Activated T-helper 17 cell treated with anti-CD3 and anti-CD28 coated beads, Interleukin-2, amount 50 U/mL, for 72 hours (primary cell): ENCODE measurements at places on chromosomes 7 and 10.

- no peak for ATAC-seq
Measured at GRCh38 chr7:128323040-128323439, 20.7 kb downstream of the RBM28 start.

- ATAC-seq: no peak
Measured at GRCh38 chr7:2198760-2199159, 34.0 kb downstream of the MAD1L1 start.

DNA sequence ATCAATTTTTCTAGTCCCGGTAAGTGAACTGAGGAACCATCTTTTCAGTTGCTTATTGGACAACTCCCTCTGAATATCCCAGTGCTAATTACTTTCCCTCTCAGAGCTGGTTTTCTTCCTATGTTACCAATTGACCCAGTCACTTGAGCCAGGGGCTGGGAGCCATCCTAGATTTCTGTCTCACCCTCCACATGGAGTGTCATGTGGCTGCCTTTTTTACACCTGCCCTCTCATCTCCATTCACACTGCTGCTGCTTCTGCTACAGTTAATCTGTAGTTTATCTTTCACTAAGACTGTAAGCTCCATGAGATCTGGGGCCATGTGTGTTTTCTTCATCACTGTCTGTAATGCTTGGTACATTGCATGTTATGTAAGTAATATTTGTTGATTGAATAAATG is 35.8 kb downstream of the VCL start:
- ATAC-seq: no peak

DNA sequence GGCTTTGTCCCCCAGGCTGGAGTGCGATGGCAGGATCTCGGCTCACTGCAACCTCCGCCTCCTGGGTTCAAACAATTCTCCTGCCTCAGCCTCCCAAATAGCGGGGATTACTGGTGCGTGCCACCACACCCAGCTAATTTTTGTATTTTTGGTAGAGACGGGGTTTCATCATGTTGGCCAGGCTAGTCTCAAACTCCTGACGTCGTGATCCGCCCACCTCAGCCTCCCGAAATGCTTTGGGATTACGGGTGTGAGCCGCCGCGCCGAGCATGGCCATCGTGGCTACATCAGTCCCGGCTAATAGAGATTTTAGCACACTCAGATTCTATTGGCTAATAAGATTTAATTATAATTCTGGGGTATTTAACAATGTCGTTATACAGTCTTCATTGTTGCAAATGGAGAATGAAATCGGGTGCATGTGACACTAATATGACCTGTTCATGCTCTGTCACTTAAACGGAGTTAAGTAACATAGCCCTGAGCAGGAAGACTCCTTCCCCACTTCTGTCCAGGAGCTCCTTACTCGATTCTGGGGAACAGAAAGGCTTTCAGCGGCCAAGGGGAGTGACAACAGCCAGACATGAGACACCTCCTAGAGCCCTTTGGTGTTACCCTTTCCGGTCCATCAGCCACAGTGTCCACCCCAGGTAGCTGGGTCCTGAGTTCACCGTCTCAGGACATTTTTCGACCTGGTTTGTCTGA is 40.9 kb upstream of the FAM20C start:
- ATAC-seq: no peak

- ATAC-seq: no peak
Measured at GRCh38 chr10:5314840-5315239, 49.9 kb upstream of the UCN3 start.

GRCh38 chr7:108385834-108386422 is 70.3 kb downstream of the NRCAM start:
- no peak for ATAC-seq

GRCh38 chr10:60611291-60611747 is 167.0 kb upstream of the CDK1 start:
- ATAC-seq: peak; percentile 97

DNA sequence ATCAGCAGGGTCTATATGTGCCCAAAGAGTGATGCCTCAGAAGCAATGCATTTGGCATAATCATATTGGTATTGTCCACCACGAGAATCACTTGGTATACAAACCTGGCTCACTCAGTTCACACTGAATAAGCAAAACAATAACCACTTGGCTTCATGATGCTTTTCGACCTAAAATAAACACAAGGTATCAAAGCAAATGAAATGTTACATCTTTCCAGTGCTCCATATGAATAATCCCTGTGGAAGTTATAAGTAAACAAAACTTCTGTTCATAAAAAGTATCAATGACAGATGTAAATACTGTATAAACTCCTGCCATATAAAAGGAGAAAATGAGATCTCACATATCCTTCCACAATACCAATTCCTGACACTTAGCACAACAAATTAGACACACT is 29.8 kb upstream of the EBLN1 start:
- peak; percentile 23 for ATAC-seq

GRCh38 chr7:140230516-140230860 is 53.7 kb upstream of the KDM7A start:
- peak; percentile 50 for ATAC-seq
